Left forelimb (tissue), 1 donor: ENCODE measurements at places on chromosomes 11 and 22.

DNA sequence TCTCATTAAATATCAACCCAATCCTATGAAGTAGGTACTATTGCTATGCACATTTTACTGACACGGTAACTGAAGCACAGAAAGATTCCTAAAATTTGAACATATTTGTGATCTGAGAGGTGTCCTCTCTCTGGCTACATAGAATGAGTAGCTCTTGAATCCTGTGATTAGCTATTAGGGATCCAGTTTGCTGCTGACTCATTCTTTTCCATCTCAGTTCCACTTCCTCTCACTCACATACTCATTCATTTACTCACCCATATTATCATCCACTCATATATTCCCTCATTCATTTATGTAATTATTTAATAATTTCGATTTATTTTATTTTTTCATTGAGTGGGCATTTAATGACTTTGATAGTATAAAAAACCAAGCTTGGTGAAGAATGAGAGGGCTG lies 42.7 kb downstream of the OR5B17 start:
- no peak for DNase-seq

GRCh38 chr11:94801866-94802460 lies 33.8 kb downstream of the AMOTL1 start:
- no peak for DNase-seq

GRCh38 chr22:35311551-35311999 lies 11.9 kb downstream of the TOM1 start:
- DNase-seq, result no peak

DNA sequence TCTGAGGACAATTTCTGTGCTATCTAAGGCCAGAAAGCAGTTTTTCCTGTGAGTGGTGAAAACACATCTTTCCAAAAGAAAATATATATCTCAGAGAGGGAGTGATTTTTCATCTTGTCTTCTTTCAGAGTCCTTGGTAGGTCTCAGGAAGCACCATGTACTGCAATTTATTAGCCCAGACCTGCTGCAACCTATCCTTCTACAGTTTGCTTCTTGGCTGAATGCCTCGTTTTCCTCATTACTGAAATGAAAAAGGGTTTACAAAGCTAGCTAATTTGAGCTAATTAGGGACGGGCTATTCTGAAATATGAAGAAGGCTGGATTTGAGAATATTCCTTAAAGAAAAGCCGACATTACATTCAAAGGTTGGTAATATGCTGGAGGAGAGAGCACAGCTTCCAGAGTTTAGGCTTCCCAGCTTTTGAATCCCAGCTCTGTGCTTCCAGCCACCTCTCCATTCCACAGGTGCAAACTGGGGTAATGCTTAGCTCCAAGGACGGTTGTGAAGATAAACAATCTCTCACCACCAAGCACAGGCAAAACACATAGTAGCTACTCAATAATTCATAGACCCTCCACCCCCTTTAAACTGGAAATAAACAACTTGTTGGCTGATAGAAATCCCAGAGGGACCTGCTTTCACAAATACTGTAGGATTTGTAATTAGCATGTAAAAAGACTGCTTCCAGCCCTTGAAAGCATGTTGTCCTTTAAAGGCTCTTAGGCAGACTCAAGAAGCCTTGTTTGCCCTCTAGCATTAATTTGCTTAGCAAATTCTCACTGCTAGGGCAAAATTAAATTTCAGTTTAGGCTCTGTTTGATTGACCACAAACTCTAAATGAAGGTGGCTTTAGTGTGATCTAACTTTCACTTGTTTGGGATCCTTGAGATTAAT lies 24.5 kb upstream of the SESN3 start:
- DNase-seq, result no peak

- DNase-seq, result no peak
These were observed 74.7 kb downstream of the MN1 start for GRCh38 chr22:27726686-27727449.

GRCh38 chr11:8320076-8320475 lies 56.4 kb upstream of the LMO1 start:
- DNase-seq, result no peak

- DNase-seq, result no peak
These were observed 66.6 kb upstream of the RDX start for GRCh38 chr11:110362971-110363509.

DNA sequence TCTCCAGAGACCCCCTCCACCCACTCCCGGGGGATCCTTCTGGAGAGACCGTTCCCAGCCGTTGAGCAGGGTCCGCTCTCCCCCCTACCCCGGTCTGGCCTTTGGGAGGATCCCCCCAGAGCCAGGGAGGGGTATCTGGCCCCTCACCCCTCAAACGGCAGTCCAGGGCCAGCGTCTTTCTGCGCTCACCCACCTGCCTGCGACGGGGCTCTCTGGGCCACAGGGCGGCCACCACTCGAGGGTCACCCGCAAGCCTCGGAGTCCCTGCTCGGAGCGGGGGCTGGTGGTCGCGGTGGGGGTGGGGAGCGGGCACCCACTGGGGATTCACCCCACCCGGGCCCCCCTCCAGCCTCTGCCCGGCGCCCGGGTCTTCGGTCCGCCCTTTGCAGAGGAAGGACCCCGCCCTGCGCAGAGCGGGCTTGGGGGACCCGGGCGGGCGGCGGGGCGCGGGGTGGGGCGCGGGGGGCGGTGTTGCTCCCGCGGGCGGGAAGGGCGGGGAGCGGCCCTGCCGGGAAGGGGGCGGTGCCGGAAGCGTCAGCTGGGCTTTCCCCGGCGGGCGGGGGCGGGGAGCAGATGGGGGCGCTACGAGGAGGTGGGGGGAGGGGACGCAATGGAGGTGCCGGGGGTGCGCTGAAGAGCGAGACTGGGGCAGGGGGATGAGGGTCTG lies 16.6 kb downstream of the CRELD2 start:
- DNase-seq, result peak; percentile 80

- DNase-seq, result no peak
These were observed 11.4 kb downstream of the OR10D3 start for GRCh38 chr11:124194293-124195188.
